Sciatic nerve (tissue), 2 donors: ENCODE measurements at places on chromosomes 3 and 15.

DNA sequence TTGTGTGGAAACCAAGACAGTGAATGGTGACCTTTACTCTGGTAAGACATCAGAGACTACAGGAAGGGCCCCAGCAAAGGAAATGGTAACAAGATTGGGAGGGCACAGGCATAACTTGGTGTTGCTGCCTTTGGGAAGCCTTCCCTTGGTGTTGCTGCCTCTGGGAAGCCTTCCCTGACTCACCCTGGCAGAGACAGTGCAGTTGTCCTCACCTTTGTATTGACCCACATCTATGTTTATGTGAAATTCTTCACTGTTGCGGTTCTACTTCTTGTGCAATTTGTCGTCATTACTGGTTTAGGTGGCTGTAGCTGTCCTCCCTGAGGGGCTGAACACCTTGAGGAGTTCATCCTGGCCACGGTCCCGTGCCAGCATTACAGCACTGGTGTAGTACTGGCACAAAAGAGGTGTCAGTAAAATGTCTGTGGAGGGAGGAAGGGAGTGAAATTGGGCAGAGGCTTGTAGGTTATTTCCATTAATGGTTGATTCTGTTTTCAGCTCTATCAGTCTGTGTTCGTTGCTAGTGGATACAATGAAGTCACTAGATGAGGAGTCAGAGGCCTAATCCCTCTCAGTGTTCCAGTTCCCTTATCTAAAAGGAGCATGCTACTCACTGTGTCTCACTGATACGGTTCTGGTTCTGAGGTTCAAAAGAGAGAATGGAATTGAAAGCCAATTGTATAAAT is 21.6 kb downstream of the IFT122 start:
- no peak for DNase-seq

GRCh38 chr15:52093539-52094510 is 18.8 kb downstream of the BCL2L10 start:
- no peak for DNase-seq

DNA sequence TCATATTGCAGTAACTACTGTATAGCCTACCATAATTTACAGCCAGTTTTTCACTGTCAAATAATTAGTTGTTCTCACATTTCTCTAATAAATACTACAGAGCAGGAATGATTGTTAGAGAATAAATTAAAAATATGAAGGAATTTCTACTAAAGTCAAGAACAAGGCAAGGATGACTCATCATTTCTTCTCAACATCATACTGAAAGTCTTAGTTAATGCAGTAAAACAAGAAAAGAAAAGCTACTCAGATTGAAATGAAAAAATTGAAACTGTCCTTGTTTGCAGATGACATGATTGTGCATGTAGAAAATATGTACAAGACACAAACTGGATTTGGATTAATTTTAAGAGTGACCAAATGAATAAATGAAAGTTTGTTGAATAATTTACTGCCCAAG is 608.2 kb downstream of the NSUN3 start:
- no peak for DNase-seq

GRCh38 chr15:92627014-92627413 is 28.6 kb downstream of the FAM174B start:
- no peak for DNase-seq

DNA sequence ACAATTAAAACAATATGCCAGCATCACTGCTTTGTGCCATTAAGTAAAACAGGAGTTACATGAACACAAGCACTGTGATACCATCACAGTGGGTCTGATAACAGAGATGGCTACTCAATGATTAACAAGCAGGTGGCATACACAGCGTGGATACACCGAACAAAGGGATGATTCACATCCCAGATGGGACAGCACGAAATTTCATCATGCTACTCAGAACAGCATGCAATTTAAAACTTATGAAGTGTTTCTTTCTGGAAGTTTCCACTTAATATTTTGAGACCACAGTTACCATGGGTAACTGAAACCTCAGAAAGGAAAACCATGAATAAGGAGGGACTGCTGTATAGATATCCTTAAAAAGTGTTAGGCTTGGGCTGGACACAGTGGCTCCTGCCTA is 44.5 kb downstream of the SLC24A1 start:
- no peak for DNase-seq

DNA sequence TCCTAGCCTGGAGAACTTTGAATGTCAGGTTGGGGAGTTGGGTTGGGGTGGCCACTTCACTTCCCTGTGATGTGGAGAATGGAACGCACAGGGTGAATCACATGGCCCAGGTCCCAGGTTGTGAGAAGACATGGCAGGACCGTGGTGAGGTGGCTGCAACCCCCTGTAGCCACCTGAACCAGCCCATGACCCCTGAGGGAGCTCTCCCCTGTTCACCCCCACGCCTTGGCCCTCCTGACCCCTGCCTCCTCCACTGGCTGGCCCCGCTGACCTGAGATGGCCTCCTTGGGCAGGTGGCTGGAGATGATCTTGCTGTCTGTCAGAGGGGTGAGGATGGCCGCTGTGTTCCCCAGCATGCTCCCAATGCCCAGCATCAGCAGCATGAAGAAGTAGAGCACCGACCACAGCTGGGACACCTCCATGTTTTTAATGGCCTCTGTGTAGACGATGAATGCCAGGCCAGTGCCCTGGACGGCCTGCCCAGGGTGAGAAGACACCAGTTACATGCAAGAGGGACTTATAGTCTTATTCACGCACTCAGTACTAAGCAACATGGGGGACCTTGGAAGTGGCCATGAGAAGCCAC is 31.0 kb downstream of the SLC6A20 start:
- DNase-seq, result no peak

GRCh38 chr15:70775160-70775559 is 11.8 kb upstream of the UACA start:
- DNase-seq, result no peak

GRCh38 chr3:13518516-13518953 is 30.4 kb upstream of the FBLN2 start:
- peak; percentile 83 for DNase-seq
